CD4-positive, alpha-beta T cell treated with Interleukin-6 at 100 ng/mL for 8 hours (primary cell): ENCODE measurements at places on chromosomes 7 and 10.

- no peak for DNase-seq
Observed at GRCh38 chr10:126147866-126148587, 240.2 kb downstream of the ADAM12 start.

GRCh38 chr10:132175408-132175807 lies 11.3 kb upstream of the DPYSL4 start:
- DNase-seq = no peak

DNA sequence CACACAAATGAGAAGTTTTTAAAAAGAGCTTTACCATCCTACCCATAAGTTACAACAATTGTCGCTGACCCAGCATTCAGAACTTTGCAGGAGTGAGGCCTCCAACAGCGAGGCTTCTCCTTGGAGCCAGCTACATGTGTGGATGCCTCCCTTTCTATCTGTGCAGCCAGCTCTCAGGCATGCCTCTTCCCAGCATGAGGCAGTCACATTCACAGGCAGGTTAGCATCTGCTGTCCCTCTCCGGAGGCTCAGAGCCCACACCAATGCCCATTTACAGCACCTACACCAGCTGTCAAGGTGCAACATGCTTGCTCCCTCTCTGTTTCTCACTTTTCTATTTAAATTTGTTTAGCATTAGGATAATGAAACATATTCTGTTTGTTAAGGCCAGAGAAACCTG lies 278.7 kb upstream of the PODXL start:
- no peak for DNase-seq

- DNase-seq = no peak
Observed at GRCh38 chr7:156818133-156818532, 74.8 kb downstream of the LMBR1 start.

- DNase-seq = no peak
Observed at GRCh38 chr10:112295853-112296830, 12.9 kb downstream of the TECTB start.

DNA sequence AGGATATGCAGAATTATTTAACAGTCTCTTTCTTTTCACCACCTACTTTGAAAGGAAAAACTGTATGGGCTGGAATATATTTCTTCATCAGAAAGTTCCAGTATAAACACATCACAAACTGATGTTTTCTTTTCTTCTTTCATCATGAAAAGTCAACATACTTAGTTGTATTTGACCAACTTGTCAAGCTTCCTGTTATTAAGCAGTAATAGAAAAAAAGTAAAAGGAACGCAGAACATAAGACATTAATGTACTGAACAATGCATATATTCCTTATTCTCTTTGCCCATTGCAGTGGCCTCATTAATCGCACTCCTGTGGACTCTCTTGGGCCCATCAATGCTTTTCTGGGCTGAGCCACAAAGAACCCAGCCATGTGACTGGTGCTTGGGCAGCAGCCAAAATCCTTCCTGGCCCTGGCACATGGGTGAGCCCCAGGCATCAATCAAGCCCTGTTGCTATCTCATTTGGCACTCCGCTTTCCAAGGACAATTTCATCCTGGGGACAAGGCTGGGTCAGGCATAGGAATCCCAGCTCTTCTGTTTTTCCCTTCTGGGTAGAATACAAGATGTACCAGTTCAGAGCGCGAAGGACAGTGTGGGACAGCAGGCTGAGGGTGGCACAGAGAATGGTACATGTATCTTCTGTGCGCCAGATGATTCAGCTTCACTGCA lies 42.3 kb downstream of the RHOBTB1 start:
- DNase-seq = no peak

GRCh38 chr7:1762238-1762945 lies 92.3 kb downstream of the ELFN1 start:
- no peak for DNase-seq

DNA sequence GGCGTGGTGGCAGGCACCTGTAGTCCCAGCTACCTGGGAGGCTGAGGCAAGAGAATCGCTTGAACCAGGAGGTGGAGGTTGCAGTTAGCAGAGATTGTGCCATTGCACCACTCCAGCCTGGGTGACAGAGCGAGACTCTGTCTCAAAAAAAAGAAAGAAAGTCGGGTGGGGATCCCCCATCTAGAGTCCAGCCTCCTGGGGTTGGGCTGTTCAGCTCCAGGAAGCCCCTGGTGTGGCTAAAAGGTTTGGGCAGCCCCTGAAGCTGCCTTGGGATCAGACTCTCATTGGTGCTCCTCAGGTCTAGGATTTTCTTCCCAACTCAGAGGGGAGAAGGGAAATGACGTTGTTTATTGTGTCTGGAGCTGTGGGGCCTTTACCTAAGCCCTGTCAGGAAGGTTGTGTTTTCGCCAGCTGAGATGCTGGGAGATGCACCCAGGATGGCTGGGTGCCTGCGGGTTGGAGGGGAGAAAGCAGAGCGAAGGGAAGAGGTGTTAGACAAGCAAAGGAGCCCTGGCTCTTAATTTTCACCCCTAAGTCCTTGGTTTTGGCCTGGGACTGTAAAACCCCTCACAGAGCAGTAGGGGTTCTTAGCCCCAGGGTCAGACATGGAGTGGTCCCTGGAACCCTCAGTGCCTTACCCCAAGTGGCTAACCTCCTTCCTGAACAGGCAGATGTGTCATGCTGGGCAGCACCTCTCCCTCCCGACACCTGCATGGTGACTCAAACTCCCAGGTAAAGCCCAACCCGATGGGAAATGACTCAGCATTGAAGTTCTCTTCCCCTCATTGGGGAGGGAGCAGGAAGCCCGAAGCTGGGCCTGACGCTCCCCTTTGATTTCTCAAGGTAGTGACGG lies 21.1 kb downstream of the PLAU start:
- peak; percentile 77 for DNase-seq

GRCh38 chr7:77330169-77330882 lies 85.8 kb downstream of the GSAP start:
- DNase-seq = peak; percentile 37

GRCh38 chr10:65907199-65907712 lies 1018.6 kb upstream of the LRRTM3 start:
- DNase-seq = no peak

GRCh38 chr7:49398746-49399145 lies 374.7 kb upstream of the VWC2 start:
- no peak for DNase-seq

DNA sequence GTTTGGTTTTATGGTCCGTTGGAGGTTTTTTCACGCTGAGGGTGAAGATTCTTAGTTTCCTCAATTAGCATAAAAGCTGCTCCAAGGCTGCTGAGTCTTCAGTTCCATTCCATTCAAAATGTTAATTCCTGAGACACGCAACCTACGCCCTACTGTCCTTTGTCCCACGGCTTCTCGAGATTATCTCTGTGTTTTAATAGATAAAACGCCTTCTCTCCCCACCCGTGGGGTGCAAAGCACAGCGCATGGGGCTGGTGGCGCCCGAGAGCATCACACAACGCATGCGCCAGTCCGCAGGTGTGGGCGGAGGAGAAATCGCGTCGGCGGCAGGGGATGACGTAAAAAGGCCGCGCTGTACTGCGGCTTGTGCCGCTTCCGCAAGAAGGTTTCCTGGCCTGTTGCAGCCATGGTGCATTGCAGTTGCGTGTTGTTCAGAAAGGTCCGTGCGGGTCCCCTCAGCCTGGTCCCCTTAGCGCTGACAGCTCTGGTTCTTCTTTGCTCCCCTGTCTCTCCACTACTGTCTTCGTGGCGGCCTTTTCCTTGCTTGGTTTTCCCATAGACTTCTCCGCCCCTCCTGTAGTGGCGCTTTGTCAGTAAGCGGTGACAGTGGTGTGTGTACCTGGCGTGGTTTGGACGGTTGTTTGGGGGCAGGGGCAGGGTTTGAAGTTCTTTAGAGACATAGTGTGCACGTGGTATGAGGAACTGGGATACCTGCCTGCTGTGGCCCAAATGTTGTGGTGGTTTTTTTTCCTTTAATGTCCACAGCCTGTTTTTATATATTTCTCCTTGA lies at the start of gene GTPBP10:
TSS of gene GTPBP10 (plus strand) at position 381 of the 790 bp plus-strand sequence. CDS start at position 407, 26 bp downstream.
- DNase-seq = peak; percentile 95

- no peak for DNase-seq
Observed at GRCh38 chr10:103541616-103542015, 48.1 kb downstream of the NEURL1 start.

GRCh38 chr10:111281516-111281915 lies 204.7 kb downstream of the ADRA2A start:
- no peak for DNase-seq

- no peak for DNase-seq
Observed at GRCh38 chr10:124827474-124827873, 25.9 kb downstream of the ABRAXAS2 start.

DNA sequence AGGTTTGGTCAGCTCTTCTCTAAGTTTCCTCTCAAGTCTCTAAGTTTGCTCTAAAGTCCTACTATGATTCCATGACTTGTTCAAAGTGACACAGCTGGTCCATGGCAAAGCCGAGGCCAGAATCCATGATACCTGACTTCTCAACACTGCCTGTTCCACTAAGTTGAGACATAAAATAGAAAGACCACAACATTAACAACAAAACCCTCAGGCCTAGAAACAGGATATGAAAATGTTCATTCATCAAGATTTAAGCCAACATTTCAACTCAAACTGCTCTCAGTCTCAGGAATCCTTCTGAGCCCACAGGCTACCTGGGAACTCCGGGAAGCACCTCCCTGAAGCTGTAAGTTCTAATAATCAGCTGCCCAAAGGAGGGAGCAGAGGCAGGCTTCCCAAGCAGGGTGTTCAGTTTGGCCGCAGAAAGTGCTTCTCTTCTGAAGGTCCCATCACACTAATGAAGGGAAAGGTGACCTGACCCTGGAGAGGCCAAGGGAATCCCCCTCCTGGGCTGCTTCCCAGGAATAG lies 62.9 kb downstream of the STK17A start:
- no peak for DNase-seq

- no peak for DNase-seq
Observed at GRCh38 chr7:74092321-74092963, 8.8 kb downstream of the LIMK1 start.

DNA sequence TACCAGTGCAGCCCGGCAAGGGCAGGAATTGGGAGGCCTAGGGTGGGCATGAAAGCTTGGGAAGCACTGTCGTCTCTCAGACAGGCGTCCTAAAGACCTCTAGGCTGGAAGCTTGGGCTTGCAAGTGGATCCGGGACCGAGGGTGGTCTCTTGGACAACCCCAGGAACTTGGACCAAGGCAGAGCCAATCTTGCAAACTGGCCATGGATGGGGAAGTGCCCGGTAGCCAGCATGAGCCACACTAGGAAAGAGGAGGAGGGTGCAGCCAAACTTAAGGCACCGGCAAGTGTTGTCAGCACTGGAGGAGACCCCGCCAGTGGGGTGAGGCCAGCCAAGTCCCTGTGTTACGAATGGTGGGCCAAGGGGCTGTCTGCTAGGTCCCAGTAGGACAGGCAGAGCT lies 8.5 kb downstream of the LRIT2 start:
- no peak for DNase-seq

GRCh38 chr7:88092676-88092999 lies 127.2 kb downstream of the SRI start:
- no peak for DNase-seq

- DNase-seq = no peak
Observed at GRCh38 chr7:155184923-155185322, 112.8 kb upstream of the INSIG1 start.

DNA sequence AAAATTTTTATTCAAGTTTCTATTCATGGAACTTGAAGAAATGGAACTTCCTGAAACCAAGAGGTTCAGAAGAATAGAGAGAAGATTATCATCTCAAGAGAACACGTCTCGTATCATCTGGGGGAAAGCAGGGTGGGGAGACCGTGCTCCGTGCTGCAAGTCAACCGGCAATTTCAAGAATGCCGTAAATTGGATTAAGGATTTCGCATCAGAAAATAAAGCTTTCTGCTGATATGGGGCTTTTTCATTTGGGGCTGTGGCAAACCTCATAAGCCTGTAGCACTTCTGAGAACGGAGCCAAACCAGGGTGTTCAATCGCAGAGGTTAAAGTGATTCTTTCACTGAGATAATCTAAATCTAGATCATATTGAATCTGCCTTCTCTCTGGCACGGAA lies 150.1 kb upstream of the NPS start:
- DNase-seq = no peak

DNA sequence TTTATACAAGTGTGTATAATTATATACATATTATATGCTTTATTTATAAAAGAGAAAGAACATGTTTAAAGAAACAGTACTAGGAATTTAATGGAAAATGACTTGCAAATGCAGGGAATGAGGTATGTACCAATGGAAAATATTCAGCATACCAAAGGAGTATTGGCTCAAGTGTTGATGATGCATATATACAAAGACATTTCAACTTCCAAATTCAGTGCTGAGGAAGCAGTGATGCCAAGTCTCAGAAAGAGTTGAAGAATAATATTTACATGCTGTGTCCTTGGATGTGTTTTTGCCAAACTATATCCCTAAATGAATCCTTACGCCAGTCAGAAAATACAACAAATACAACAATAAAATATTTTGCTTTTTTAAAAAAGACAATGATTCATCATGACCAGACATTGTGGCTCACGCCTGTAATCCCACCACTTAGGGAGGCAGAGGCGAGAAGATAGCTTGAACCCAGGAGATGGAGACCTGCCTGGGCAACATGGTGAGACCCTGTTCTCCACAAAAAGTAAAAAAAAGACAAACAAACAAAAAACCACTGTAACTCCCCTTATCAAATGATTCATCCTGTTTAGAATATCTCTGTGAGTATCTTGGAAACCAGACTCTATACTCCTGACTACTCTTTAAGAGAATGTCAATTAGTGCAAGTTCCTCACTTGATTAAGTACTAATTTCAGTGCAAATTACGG lies 157.2 kb downstream of the CHRM2 start:
- DNase-seq = no peak

DNA sequence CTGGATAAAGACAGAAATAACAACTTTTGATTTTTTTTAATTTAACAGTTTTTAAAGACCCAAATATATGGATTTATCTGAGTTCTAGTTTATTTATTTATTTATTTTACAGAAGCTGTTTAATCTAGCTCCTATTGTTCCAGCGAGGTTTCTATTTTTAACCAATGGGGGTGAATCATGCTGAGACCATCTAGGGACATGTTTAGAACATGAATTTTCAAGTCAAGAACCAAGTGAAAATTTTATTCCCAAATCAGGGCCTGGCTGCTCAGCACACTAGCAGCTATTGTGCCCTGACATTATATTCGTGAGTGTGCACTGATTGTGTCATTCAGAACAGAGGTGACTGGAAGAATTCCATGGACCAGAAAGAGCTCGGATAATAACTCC lies 24.6 kb upstream of the MPP7 start:
- no peak for DNase-seq

GRCh38 chr10:71436268-71437125 lies 39.8 kb downstream of the CDH23 start:
- DNase-seq = no peak

DNA sequence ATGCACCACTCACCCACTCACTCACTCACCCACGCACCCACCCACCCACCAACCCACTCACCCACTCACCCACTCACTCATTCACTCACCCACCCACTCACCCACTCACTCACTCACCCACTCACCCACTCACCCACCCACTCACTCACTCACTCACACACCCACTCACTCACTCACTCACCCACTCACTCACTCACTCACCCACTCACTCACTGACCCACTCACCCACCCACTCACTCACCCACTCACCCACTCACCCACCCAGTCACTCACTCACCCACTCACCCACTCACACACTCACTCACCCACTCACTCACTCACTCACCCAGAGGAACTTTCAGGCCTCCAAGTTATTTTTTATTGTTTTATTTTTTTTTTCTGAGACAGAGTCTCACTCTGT lies 93.1 kb upstream of the MKI67 start:
- no peak for DNase-seq
